RPMI8226 (cell line): ENCODE measurements at places on chromosomes 7 and 10.

GRCh38 chr10:98391578-98391991 is 23.4 kb downstream of the PYROXD2 start:
- no peak for DNase-seq

DNA sequence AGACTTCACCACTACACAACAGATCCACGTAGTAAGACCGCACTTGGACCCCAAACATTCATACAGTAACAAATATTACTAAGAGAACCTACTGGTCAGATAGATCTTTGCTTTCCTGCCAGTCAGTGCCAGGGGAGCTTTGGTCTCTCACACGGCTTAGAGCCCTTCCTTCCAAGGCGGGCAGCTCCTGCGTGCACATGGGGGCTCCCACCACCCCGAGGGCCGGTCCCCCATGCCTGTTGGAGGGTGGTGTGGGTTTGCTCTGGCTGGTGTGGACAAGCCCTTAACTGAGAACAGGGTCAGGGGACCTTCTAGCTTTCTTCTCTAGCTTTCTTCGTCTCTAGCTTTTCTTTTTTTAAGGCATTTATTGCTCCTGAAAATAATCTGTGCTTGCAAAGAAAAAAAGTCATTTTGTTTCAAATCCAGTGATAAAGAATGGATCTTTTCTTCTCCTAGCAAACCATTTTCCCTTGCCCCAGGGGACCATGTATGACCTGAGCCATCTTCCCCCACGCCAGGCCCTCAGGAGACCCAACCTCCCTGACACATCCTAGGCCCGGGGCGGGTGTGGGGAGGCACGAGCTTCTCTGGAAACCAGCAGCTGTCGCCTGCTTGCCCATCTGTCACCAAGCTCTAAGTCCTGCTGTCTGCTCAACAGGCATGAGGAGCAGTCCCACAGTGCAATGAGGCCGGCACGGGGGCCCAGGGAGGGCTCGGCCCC is 591.1 kb downstream of the PTPRN2 start:
- no peak for DNase-seq

GRCh38 chr7:35513828-35514227 is 181.1 kb downstream of the HERPUD2 start:
- no peak for DNase-seq

- no peak for DNase-seq
These were observed 13.5 kb upstream of the MGAM2 start for GRCh38 chr7:142098004-142098403.

GRCh38 chr7:139659922-139660316 is 117.9 kb downstream of the HIPK2 start:
- DNase-seq: no peak
